Activated T-cell treated with anti-CD3 and anti-CD28 coated beads, Interleukin-2, amount 50 U/mL, for 72 hours (primary cell): ENCODE measurements at places on chromosomes 2 and 18. TPM values are rescaled to one million over a fixed set of nuclear protein-coding genes. Genes with fewer than 3 reads are reported as not detected.

DNA sequence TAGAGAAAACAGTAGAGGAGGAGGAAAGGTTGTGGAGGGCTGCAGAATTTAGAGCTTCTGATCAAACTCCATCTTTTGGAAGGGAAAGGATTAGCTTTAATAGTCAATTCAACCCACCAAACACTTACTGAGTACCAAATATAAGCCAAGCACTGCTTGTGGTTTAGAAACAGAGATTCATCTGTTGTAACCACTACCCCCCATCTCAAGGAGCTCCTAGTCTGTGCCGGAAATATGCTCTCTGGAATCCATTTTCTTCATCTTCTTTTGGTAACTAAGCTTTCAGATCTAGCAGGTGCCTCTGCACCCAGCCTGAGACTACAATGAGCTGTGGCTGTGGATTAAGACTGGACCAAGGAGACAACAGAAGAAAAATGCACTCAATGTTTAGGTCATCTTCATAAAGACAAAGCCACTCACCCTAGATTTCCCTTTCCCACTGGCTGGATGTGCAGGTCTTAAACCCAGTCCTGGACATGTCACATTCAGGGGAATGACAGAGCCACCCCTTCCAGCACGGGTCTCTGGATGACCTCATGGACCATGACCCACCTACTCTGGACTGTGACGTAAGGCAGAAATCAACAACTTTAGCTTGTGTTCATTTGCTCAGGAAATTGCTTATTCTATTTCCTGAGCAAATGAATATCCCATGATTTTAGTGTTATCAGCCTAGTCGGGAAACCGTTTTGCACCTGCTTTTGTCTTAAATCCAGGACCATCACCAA lies 52.9 kb downstream of the EPB41L3 start:
- H3K27ac ChIP-seq, result no peak overlapping the region
- no peak for DNase-seq
- no peak overlapping the region for H3K4me3 ChIP-seq

DNA sequence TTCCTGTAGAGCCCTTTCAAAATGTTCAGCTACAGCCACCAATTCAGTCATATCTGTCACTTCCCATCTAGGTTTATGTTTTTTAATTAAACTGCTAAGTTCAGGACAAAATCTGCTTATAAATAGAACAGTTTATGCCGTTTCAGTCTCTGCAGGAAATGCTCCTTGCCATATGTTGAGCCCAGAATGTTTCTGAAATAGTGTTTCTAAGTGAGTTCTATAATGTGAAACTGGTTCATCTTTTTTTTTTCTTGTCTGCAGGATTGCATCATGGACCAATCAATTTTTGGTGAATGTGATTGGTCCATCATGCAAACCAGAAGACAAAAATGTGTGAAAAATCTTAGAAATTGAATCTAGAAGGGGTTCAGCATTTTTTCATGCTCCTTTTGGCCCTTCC lies 30.2 kb upstream of the RHOB start:
- H3K4me3 ChIP-seq, result no peak overlapping the region
- H3K4me1 ChIP-seq, result no peaks in the 10 kb centered on the region
- no peaks in the 10 kb centered on the region for H3K36me3 ChIP-seq
- H3K27me3 ChIP-seq, result peaks cover 14% of the 10 kb centered on the region
- no peak for DNase-seq

DNA sequence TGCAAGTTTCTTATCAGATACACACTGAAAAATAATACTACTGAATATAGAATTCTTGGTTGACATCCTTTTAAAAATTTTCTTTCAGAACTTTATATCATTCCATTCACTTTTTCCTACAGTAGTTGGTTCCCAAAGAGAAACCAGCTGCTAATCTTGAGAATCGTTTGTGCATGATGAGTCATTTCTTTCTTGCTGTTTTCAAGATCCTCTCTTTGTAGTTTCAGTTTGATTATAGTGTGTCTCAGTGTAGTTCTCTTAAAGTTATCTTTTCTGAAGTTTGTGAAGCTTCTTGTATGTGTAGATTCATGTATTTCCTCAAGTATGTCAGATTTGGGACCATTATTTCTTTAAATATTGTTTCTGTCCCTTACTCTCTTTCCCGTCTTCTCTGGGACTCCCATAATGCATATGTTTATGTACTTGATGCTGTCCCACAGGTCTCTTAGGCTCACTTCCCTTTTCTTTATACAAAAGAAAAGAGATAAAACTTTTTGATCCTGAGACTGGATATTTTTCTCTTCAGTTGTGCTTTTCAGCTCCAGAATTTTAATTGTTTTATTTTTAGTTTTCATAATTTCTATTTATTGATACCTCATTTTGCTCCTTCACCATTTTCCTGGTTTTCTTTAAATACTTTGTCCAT lies 801.0 kb downstream of the TDRD15 start:
- no peak for DNase-seq
- H3K36me3 ChIP-seq, result no peaks in the 10 kb centered on the region
- no peaks in the 10 kb centered on the region for H3K4me1 ChIP-seq
- H3K4me3 ChIP-seq, result no peak overlapping the region
- no peak overlapping the region for H3K27ac ChIP-seq

- no peak for DNase-seq
- H3K4me1 ChIP-seq, result peaks cover 3% of the 10 kb centered on the region
- peaks cover 45% of the 10 kb centered on the region for H3K27me3 ChIP-seq
- no peak overlapping the region for H3K4me3 ChIP-seq
- no peak overlapping the region for H3K27ac ChIP-seq
Measured at GRCh38 chr2:127662937-127663565, 12.3 kb downstream of the LIMS2 start.

- no peaks in the 10 kb centered on the region for H3K36me3 ChIP-seq
- H3K27me3 ChIP-seq, result peaks cover 14% of the 10 kb centered on the region
Measured at GRCh38 chr2:2542966-2543611, 212.0 kb upstream of the MYT1L start.

DNA sequence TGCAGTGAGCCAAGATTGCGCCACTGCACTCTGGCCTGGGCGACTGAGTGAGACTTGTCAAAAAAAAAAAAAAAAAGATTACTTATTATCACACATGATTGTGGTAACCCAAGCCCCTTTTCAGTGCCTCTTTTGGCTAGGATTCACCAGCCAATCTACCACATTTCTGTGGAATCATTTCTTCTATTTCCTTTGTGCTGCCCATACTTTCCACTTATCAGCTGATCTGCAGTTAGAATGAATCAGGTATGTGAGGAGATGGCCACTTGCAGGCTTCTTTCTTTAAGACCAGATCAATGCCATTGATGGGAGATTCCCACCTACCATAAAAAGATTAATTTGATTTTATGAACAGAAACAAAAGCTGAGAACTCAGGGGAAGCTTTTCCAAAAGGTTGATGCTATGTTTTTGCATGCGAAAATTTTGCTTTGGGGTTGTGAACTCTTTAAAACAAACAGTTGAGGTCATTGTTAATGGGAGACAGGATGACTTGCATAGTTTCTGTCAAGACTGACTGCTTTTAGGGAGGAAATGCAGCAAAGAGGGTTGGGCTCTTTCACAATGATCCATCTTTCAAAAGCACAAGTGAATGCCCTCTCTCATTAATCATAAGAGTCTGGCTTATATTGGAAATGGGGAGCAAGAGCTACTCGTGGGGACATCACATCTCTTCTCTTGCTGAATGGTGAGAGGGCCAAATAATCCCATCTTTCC lies 66.9 kb upstream of the CYP26B1 start:
- H3K4me3 ChIP-seq, result no peak overlapping the region
- no peak for DNase-seq
- H3K27me3 ChIP-seq, result no peaks in the 10 kb centered on the region
- H3K36me3 ChIP-seq, result no peaks in the 10 kb centered on the region
- no peak overlapping the region for H3K27ac ChIP-seq

DNA sequence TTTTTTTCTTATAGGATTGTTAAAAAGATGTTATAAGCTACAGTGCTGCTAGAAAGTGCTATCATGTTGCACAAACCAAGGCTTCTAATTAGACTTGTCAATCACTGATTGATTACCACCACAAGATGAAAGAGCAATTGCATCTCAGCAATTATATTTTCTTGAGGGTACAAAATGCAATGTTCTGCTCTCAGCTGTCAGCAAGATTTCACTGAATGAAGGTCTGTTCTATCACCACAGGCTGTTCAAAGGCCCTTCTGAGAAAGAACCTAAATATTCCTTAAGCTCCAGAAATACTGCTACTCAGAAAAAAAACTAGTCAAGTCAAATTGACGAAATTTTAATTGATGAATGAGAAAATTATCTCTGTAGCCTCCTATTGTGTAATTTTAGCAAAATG lies 301.9 kb upstream of the KYNU start:
- H3K4me3 ChIP-seq, result no peak overlapping the region
- H3K36me3 ChIP-seq, result no peaks in the 10 kb centered on the region
- H3K27ac ChIP-seq, result no peak overlapping the region
- H3K27me3 ChIP-seq, result no peaks in the 10 kb centered on the region

DNA sequence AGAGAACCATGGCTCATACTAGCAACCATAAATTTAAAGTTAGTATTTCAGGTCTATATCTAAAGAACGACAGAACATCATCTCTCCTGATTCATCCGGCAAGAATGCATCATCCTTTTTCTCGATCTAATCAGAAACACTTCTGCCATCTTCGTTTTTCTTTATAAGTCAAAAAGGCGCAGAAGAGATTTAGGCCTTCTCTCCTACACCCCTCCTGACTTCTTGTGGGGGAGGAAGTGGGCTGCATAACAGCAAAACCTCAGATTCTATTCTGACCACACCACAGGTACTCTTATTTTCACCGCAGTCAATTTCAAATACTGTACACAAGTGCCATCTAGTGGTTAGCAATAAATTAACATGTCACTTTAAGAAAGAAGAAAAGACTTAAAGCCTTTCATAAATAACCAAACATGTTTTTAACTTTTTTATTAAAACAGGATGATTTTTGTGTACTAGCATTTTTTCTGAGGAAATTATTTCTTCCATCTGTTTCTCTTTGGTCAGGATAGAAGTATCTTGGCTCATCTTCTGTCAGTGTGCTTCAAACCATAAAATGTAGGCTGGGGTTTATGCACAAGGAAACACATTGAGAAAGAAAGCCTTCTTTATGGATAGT lies 48.4 kb upstream of the PIK3C3 start:
- peak overlapping the region; percentile 71 for H3K4me3 ChIP-seq
- peaks cover 18% of the 10 kb centered on the region for H3K4me1 ChIP-seq
- peaks cover 11% of the 10 kb centered on the region for H3K27me3 ChIP-seq
- peak overlapping the region; percentile 85 for H3K27ac ChIP-seq
- H3K36me3 ChIP-seq, result no peaks in the 10 kb centered on the region

DNA sequence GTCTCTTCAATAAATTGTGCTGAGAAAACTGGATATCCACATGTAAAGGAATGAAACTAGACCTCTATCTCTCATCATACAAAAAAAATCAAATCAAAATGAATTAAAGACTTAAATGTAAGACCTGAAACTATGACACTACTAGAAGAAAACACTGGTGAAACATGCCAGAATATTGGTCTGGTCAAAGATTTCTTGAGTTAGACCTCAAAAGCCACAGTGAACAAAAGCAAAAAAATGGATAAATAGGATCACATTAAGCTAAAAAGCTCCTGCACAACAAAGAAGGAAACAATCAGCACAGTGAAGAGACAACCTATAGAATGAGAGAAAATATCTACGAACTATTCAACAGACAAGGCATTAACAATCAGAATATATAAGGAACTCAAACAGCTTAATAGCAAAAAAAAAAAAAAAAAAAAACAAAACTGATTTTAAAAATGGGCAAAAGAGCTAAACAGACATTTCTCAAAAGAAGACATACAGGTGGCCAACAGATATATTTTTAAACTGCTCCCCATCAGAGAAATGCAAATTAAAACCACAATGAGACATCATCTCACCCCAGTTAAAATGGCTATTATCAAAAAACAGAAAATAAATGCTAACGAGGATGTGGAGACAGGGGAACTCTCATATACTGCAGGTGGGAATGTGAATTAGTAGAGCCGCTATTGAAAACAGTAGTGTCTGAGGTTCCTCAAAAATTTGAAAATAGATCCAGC lies 66.3 kb downstream of the NCKAP1 start:
- no peaks in the 10 kb centered on the region for H3K4me1 ChIP-seq
- peaks cover 5% of the 10 kb centered on the region for H3K36me3 ChIP-seq
- H3K27ac ChIP-seq, result no peak overlapping the region
- no peaks in the 10 kb centered on the region for H3K27me3 ChIP-seq

DNA sequence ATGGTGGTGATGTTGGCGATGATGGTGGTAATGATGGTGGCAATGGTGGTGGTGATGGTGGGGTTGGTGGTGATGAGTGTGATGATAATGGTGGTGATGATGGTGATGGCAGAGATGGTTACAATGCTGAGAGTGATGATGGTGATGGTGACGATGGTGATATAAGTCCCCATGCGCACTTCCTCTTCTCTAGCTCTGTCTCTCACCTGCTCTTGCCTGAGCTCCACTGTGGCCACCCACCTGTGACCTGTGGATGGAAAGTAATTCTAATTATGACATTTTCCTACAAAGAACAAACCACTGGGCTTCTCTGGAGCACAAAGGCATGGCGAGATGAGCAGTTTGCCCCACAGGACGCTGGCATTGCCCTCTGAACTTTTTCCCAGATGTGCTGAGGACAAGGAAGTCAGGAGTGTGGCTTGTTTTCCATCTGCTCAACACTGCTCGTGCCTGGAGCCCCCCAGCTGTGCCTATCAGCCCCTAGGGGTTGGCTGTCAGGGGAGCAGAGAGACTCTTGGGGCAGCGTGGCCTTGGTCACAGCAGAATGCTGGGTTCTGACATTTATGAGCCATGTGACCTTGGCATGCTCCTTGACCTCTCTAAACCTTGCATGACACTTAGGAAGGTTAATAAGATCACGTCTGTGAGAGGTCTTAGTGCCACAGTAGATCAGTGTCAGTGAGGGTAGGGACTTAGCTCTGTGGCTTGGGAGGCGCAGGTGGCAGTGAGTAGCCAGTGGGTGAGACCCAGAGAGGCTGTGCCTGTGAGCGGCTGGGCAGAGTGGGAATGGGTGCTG lies 68.4 kb downstream of the RRM2 start:
- DNase-seq, result no peak
- H3K27ac ChIP-seq, result no peak overlapping the region
- H3K4me1 ChIP-seq, result no peaks in the 10 kb centered on the region

GRCh38 chr2:74004212-74005182 lies 19.8 kb downstream of the TET3 start:
- peaks cover 2% of the 10 kb centered on the region for H3K36me3 ChIP-seq
- no peak for DNase-seq
- no peak overlapping the region for H3K27ac ChIP-seq
- H3K4me1 ChIP-seq, result peaks cover 62% of the 10 kb centered on the region
- H3K27me3 ChIP-seq, result no peaks in the 10 kb centered on the region

DNA sequence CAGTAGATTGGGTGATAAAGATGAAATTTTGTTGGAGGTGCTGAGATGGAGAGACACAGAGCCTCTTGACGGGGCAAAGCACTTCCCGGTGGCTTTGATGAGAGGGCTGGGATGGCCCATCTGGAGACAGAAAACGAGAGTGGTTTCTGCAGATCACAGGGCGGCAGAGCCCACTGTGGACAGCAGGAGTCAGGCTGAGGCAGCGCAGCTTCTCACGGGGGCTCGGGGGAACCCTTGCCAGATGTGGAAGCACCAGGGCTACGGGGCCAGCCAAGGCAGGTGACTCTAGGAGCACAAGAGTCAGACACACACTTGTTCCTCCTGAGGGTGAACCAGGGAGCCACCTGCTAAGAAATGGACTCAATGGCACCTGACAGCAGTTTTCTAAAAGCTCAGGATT lies 78.5 kb downstream of the TPO start:
- H3K36me3 ChIP-seq, result no peaks in the 10 kb centered on the region
- no peak overlapping the region for H3K4me3 ChIP-seq
- no peak overlapping the region for H3K27ac ChIP-seq
- DNase-seq, result no peak
- H3K27me3 ChIP-seq, result no peaks in the 10 kb centered on the region

SRSF7 gene
- total RNA-seq, result 264 TPM

NDC80 gene
- 113 TPM for total RNA-seq

GPC1 gene
- 3.2 TPM for total RNA-seq

CD302 gene
- 0.88 TPM for total RNA-seq

FZD7 gene
- 1.4 TPM for total RNA-seq

SKOR2 gene
- 0.70 TPM for total RNA-seq

ALPP gene
- total RNA-seq, result not detected

TBC1D8 gene
- 8.3 TPM for total RNA-seq

REEP1 gene
- total RNA-seq, result 0.63 TPM

RUFY4 gene
- total RNA-seq, result 0.84 TPM

CHST10 gene
- total RNA-seq, result 7.5 TPM
